ENCODE measurements at places on chromosomes 12 and 14. TPM values are rescaled to one million over a fixed set of nuclear protein-coding genes. Genes with fewer than 3 reads are reported as not detected.
A peak's percentile ranks its signal among the peaks of the same experiment; 100 is the strongest.

DNA sequence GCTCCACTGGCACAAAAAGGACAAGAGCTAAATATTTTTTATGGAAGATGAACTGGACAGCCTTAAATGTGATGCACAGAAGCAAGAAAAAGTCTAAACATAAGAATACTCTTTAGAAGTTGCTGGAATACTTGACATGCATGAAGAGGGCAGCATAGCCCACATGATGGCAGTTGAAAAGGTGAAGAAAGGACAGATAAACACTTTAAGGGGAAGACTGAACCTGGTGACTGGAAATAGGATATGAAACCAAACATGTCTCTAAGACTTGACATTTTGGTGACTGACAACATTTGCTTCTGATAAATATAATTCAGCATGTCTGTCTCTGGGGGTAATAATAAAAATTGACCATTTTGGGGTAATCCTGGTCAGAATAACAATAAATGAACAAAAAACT lies 273.1 kb downstream of the CCDC91 start:
- no peaks in the 10 kb centered on the region for H3K4me1 ChIP-seq
- no peak overlapping the region for H3K27ac ChIP-seq
- peaks cover 1% of the 10 kb centered on the region for H3K36me3 ChIP-seq
- H3K27me3 ChIP-seq, result no peaks in the 10 kb centered on the region
- no peak for DNase-seq

DNA sequence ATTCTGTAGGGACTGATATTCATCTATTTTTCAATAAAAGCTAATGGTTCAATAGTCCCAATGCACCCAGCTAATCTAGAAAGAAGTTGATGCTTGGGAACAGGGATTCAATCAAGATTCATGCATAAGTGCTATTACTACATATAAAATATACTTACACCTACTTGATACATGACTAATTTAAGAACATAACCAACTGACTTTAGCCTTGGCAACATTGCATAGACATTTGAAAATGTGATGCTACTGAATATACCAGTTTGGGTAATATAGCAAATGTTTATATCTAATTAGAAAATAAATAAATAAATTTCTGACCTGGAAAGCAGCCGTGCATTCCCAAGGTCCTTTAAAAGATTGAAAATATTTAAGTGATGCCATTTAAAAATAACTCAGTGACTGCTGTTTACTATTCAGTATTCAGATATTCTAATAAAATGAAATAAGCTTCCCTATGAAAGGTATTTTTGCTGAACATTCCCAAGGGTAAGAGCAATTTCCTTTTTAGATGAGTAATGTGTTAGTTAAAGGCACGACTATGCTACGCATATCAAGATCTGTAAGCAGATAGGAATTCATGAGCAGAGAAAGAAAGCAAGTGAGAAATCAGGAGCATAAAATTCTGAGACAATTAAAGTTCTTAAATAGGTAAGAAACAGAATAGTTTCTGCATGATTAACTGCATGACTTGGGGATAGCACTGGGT lies 160.6 kb upstream of the SYT1 start:
- DNase-seq, result no peak
- H3K4me1 ChIP-seq, result no peaks in the 10 kb centered on the region
- no peaks in the 10 kb centered on the region for H3K36me3 ChIP-seq
- H3K4me3 ChIP-seq, result no peak overlapping the region

DNA sequence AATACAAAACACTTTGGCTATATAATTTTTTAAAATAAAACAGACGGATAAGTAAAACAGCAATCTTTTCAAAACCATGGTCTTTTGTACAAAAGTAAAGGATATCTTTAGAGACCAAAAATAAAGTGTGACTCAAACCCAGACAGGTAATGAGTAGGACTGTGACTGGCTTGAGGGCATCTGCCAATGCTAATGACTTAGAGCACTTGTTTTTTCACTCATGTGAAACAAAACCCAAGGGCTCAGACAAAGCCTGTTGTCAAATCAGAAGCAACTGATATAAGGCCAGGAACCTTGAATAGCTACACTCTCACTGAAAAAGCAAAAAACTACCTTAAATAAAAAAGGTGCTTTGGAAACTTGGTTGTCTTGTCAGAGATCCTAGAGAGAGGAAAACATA lies 357.4 kb downstream of the TMEM117 start:
- no peak overlapping the region for H3K27ac ChIP-seq
- DNase-seq, result no peak
- no peaks in the 10 kb centered on the region for H3K27me3 ChIP-seq
- no peaks in the 10 kb centered on the region for H3K4me1 ChIP-seq
- no peak overlapping the region for H3K4me3 ChIP-seq

The DNAJC22 gene
- total RNA-seq, result 0.16 TPM

The ACVR1B gene
- total RNA-seq, result 12.0 TPM

- H3K27ac ChIP-seq, result no peak overlapping the region
- no peaks in the 10 kb centered on the region for H3K36me3 ChIP-seq
Observed at GRCh38 chr12:110825530-110825929, 21.3 kb upstream of the CCDC63 start.

The CLEC2D gene
- 371 TPM for total RNA-seq

The NFATC4 gene
- not detected for total RNA-seq

GRCh38 chr14:50954811-50955372 lies 10.6 kb upstream of the PYGL start:
- no peaks in the 10 kb centered on the region for H3K4me1 ChIP-seq
- DNase-seq, result no peak
- H3K4me3 ChIP-seq, result no peak overlapping the region
- peaks cover 6% of the 10 kb centered on the region for H3K27me3 ChIP-seq

The GALNT4 gene
- total RNA-seq, result 8.7 TPM

- H3K4me3 ChIP-seq, result peak overlapping the region; percentile 86
- H3K27ac ChIP-seq, result peak overlapping the region; percentile 59
- H3K27me3 ChIP-seq, result peaks cover 60% of the 10 kb centered on the region
Observed at GRCh38 chr14:90062127-90062794, 467 bp downstream of the KCNK13 start.

DNA sequence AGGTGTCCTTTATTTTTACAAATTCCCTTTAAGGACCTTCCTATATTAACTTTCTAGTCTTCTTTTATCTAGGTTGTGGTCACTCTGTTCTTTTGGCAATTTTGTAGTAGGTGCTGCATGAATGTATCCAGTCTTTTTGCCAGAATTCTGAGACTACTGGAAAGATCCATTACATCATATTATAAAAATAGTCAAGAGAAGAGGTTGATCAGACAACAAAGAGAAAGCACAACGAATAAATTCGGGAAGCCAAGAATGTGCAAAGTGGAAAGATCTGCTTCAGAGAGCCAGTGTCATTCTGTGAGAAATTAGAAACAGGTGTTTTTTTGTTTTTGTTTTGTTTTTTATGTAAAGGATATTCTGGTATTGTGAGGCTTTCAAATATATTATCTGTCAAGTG lies 15.8 kb upstream of the SLC16A7 start:
- H3K36me3 ChIP-seq, result peaks cover 7% of the 10 kb centered on the region
- peaks cover 5% of the 10 kb centered on the region for H3K27me3 ChIP-seq

DNA sequence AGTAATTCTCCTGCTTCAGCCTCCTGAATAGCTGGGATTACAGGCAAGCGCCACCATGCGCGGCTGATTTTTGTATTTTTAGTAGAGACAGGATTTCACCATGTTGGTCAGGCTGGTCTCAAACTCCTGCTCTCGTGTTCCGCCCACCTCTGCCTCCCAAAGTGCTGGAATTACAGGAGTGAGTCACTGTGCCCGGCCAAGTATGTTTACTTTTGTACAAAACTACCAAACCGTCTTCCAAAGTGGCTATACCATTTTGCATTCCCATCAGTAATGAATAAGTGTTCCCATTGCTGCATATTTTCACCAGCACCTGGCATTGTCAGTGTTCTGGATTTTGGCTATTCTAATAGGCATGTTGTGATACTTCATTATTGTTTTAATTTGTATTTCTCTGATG lies 8.4 kb upstream of the KRT6A start:
- H3K27me3 ChIP-seq, result peaks cover 16% of the 10 kb centered on the region
- H3K36me3 ChIP-seq, result no peaks in the 10 kb centered on the region
- no peak overlapping the region for H3K27ac ChIP-seq
- H3K4me1 ChIP-seq, result no peaks in the 10 kb centered on the region
- no peak overlapping the region for H3K4me3 ChIP-seq

The IKZF4 gene
- total RNA-seq, result 31.9 TPM

- H3K4me3 ChIP-seq, result no peak overlapping the region
- no peak for DNase-seq
- peaks cover 2% of the 10 kb centered on the region for H3K36me3 ChIP-seq
- H3K27me3 ChIP-seq, result peaks cover 39% of the 10 kb centered on the region
Observed at GRCh38 chr14:103209054-103209453, 85.8 kb downstream of the TNFAIP2 start.

GRCh38 chr12:19120795-19121194 lies 8.7 kb upstream of the PLEKHA5 start:
- DNase-seq, result no peak
- no peak overlapping the region for H3K4me3 ChIP-seq
- peaks cover 4% of the 10 kb centered on the region for H3K27me3 ChIP-seq

- H3K36me3 ChIP-seq, result no peaks in the 10 kb centered on the region
- no peak for DNase-seq
- H3K27me3 ChIP-seq, result peaks cover 2% of the 10 kb centered on the region
- peaks cover 8% of the 10 kb centered on the region for H3K4me1 ChIP-seq
Observed at GRCh38 chr14:34340025-34340625, 121.9 kb downstream of the SPTSSA start.

The LBHD2 gene
- total RNA-seq, result not detected

GRCh38 chr12:79415321-79415720 lies 275.4 kb downstream of the PAWR start:
- H3K4me1 ChIP-seq, result no peaks in the 10 kb centered on the region
- H3K27me3 ChIP-seq, result no peaks in the 10 kb centered on the region
- no peak for DNase-seq
- H3K27ac ChIP-seq, result no peak overlapping the region
- H3K36me3 ChIP-seq, result no peaks in the 10 kb centered on the region

GRCh38 chr12:31682136-31682962 lies 22.9 kb downstream of the ETFBKMT start:
- peak overlapping the region; percentile 50 for H3K27ac ChIP-seq
- DNase-seq, result peak; percentile 62
- H3K4me1 ChIP-seq, result peaks cover 12% of the 10 kb centered on the region
- H3K4me3 ChIP-seq, result no peak overlapping the region

DNA sequence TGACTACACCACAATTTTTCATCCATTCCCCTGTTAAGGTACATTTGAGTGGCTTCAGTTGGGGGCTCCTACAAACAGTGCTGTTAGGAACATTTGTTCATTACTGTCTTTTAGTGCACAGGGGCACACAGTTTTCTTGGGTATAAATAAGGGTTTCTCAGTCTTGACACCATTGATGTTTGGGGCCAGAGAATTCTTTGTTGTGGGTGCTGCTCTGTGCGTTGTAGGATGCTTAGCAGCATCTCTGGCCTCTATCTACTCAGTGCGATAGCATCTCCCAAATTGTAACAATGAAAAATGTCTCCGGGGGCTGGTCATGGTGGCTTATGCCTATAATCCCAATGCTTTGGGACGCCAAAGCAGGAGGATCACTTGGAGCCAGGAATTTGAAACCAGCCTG lies 153.0 kb upstream of the MYL2 start:
- no peaks in the 10 kb centered on the region for H3K36me3 ChIP-seq
- no peak for DNase-seq
- peaks cover under 1% of the 10 kb centered on the region for H3K4me1 ChIP-seq
- H3K4me3 ChIP-seq, result no peak overlapping the region
- H3K27me3 ChIP-seq, result peaks cover 9% of the 10 kb centered on the region

The KCNMB4 gene
- total RNA-seq, result 0.80 TPM

DNA sequence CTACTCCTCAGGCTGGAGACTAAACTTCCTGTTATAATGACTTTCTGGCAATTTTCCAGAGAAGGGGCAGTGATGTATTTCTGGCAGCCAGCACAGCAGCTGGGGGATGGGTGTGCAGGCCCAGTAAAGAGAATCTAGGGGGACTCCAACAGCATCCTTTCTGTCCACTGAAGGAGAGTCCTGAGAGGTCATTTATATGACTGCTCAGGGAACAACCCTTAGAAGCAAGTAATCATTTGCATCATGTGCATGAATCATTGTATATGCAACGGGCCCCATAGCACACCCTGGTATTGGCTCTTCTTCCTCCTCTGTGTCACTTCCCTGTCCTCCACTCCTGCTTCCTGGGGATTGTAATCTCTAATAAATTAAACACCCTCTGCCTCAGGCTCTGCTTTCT lies 493.8 kb downstream of the RPS29 start:
- H3K4me3 ChIP-seq, result no peak overlapping the region
- H3K4me1 ChIP-seq, result no peaks in the 10 kb centered on the region
- H3K27me3 ChIP-seq, result no peaks in the 10 kb centered on the region
- DNase-seq, result no peak
- H3K27ac ChIP-seq, result no peak overlapping the region
- no peaks in the 10 kb centered on the region for H3K36me3 ChIP-seq

GRCh38 chr12:14723763-14724162 lies 27.4 kb upstream of the GUCY2C start:
- no peaks in the 10 kb centered on the region for H3K4me1 ChIP-seq
- peaks cover 15% of the 10 kb centered on the region for H3K27me3 ChIP-seq
- no peak overlapping the region for H3K4me3 ChIP-seq
- H3K27ac ChIP-seq, result no peak overlapping the region

The LGR5 gene
- not detected for total RNA-seq

The ANKLE2 gene
- total RNA-seq, result 151 TPM

The LRRIQ1 gene
- total RNA-seq, result not detected

The EAPP gene
- 35.1 TPM for total RNA-seq

DNA sequence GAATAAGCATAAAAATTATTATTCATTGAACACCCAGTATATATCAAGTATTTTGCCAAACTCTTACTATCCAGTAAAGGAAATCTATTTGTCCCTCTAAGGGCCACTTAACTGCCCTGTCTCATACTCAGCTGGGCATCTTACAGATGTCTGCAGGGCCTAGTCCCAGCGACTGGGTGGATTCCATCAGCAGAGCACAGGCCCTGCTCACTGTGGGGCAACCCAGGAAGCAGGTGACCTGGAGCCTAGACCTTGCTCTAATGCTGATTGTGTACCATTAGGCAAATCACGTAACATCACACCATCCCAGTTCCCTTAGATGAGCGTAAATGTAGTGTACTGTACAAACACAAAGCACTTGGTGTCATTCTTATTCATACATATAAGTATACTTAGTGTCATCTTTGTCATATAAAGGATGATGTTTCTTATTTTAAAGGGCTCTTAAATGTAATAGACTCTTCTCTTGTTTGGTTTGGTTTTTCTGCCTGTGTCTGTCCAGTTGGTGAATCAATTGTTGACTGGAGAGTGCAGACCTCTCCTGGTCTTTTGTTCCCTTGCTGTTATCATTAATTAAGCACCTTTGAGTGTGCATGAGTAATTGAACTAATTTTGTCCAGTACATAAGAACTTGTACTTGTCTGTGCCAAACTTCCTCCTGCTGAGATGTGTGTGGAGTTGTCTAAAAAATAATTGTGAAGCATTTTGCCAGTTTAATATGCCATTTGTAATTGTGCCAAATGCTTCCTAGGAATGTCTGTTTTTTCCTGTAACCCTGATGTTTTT lies 49.3 kb downstream of the RAB35 start:
- H3K36me3 ChIP-seq, result peaks cover 40% of the 10 kb centered on the region
- H3K27me3 ChIP-seq, result no peaks in the 10 kb centered on the region
- H3K27ac ChIP-seq, result no peak overlapping the region
- no peak for DNase-seq
- H3K4me3 ChIP-seq, result no peak overlapping the region
- peaks cover 7% of the 10 kb centered on the region for H3K4me1 ChIP-seq

Measured in activated T-helper 1 cell treated with anti-CD3 and anti-CD28 coated beads, Interleukin-12 subunit alpha, Interleukin-12 subunit beta, Interleukin-2, Interleukin-4 antibody, amounts not matched to agents 30 ng/mL and 10 ng/mL and 1 ng/mL, durations not matched to agents 14 hours and 24 hours and 36 hours (primary cell).